ENCODE measurements at places on chromosomes 4 and X.

DNA sequence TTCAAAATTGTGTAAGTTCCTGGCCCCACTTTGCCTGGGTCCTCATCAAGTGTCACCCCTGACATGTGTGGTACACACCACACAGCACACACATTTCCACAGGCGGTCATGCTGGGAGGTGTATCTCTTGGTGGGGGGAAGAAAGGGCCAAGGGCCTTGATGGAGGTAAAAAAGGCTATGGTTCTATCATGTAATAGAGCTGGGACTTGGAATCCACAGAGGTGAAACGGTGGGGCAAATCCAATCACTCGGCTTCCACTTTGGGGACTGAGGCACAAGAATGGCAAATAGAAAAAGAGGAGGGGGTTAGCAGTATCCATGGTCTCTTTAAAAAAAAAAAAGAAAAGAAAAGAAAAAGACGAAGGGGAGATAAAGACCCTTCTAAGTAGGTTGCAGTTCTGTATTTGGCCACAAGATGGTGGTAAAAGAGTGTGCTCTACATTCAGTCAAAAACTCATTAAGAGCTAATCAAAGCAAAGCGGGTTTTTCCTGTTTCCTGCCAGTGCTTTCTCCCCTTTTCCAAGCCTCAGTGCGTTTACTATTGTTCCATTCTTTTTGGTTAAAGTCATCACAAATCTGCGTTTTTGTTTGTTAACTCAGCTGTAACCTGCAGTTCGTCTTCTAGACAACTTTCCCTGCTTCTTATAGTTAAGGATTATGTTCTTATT is 37.0 kb upstream of the ATP6AP2 start:
- DNase-seq = no peak

DNA sequence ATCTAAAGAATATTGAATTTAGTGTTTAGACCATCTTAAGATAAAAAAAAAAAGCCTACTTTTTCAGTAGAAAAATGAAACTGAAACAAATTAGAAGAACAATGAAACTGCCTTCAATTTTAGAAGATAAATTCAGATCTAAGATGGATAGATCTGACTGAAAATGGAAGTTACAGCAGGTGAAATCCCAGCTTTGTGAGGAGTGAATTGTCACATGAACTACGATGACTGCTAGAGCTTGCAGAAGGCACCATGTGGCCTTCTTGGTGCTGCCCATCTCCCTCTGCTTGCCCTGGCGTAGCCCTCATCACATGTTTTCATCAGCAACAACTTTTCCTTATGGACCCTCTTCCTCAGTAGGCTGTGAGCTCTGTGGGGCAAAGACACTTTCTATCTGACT is 51.4 kb upstream of the EMCN start:
- no peak for DNase-seq

GRCh38 chr4:57710053-57710452 is 599.9 kb upstream of the IGFBP7 start:
- no peak for DNase-seq

DNA sequence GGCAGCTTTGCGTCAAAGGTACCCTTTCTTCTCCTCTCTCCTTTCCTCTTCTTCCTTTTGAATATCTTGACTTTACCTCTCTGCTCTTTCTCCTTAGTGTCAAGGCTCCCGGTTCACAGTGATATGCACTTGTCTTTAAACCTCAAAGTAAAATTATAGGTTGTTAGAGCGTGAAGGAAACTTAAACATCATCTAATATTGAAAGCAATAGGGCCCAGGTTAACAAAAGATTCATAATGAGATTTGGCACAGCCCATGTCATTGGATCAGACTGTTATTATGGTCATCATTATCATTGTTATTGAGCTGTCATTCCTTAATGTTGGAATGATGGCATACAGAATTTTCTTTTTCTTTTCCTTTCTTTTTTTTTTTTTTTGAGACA is 32.5 kb downstream of the FTHL17 start:
- no peak for DNase-seq

DNA sequence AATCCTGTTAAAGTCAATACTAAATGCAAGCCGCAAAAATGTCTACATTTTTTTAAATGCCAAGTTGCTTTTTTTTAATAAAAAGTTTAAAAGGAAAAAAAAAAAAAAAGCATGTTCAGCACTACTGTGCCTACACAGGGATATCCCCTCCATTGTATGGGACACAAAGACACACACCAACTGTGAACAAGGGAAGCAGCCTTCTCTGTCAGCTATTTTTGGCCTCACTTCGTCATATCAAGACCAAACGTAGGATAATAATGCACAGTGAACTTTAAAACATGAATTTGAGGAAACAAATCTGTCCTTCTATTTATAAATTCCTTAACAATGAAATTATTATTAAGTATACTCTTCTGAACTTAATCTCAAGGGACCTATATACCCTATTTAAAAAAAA is 4.4 kb downstream of the FBXW7 start:
- no peak for DNase-seq

- DNase-seq = no peak
These were observed 5.9 kb downstream of the CAPN6 start for GRCh38 chrX:111264385-111264784.

DNA sequence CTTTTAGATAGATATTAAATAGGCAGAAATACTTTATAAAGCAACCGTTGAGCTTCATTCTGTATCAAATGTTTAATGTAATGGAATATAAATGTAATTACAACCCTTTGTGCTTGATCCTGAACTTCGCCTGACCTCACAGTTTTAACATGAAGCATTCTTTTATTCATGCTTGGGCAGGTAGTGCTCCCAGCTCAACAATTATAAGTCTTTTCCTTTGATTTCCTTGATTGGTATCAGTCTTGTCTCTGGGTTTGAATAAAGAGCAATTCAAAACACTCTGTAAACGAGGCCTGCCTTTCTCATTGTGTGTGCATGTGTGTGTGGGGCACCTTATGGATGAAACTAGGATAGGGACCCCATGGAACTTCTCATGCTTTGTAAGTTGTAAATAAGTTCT is 6.8 kb downstream of the METAP1 start:
- no peak for DNase-seq

DNA sequence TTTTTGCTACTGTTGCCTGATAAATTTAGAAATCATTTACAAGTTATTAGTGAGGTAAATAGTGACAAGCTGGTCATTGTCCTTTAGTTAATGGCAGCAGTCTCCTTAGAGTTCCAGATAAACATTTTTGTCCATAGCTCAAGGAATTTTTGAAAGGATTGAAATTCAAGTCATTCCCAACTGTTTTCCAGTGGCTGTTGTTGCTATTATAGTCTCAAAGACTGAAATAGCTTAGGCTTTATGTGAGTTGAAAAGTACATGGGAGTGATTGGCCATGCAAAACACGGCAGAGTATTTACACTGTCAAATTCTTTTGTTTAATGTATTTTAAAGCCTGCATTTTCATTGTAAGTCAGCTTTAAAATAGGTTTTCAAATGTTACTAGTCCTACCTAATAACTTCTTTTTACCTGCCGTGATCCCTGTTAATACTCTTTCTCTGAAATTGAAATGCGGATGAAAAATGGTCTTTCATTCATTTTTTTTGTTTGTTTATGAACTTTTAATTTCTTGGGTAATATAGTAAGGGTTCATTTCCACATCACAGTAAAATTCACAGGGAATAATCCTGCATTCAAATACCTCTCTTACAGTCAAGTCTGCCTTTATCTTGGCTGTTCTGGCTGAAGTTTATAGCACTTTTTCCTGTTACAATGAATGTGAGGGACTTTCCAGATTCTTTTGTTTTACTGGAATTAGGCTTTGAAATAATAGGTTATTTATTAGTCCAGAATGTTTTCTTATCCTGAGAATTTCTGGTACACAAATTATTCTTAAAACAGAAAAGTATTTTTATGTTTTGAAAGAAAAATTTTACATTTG is 85.1 kb downstream of the PDLIM5 start:
- no peak for DNase-seq

DNA sequence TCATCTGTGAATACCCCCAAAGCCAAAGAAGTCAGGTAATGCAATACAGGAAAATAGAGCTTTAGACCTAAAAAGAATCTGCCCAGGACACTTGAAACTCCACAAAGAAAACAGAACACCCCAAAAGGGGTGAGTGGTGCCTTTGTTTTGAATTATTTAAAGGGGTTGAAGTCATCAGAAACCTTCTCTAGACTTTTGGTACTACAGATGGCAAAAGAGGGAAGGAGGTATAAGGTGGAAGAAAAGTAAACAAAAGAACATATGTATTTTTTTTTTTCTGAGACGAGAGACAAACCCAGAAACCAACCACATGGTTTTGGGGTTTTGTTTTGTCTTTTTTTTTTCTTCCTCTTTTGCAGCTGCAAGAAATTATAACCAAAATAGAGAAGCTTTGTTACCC is 1477.8 kb downstream of the C4orf33 start:
- DNase-seq = no peak

DNA sequence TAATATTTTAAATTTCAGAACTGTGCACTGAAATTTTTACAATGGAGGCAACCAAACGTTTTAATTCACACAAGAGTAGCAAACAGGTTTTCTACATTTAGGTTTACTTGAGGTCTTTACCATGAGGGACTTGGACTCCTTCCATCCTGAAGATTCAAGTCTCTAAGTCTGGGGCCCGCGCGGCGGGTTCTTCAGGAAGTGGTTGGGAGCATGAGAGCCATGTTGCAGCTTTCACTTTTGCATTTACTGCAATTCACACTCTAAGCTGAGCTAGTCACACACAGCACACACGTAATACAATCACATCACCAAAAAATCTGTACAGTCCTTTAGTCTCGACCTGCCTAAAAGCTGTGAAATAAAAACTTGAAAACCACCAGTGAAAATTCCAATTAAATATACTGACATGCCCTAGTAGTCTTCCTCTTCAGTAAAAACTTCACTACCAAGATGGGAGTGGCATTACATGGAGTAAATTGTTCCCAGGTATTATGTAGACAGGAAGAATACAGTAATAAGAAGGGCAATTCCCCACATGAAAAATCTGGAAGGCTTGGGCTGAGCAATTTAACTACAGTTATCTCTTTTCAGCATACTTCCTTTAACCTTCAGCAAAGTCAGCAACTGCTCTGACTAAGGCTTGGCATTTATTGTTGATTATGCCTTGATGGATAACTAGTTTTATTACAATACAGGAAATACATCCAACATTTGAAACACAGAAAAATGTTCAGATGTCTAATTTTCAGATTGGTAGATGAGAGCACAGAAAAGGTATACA is 571.1 kb upstream of the DIPK2B start:
- DNase-seq = no peak

DNA sequence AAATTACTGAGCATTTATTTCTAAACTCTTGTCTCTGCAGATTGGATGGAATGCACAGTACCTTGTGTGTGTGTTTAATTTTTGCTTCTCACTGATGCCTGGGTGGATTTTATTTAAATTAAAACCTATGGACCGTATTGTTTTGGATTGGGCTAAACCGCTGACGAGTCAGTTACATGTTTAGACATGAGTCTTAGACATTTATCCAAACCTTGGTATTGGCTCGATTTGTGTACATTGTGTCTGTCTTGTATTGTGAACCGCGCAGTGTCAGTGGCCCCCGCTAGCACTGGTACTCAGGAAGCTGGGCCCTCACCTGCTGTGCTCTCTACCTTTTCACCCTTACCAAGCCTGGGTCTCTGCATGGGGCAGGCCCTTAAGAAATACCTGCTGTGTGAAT is 40.8 kb upstream of the TADA2B start:
- no peak for DNase-seq

All from AG04449 (cell line).